Cardiac atrium fibroblast (primary cell): ENCODE measurements at places on chromosomes 2 and 18. TPM values are rescaled to one million over a fixed set of nuclear protein-coding genes. Genes with fewer than 3 reads are reported as not detected.

The CKAP2L gene
- total RNA-seq: 0.72 and 1.1 TPM in 2 replicates

The WDCP gene
- total RNA-seq: 6.1 and 9.6 TPM in 2 replicates

The ARHGAP15 gene
- total RNA-seq: not detected in 2 replicates

The GPR45 gene
- not detected in 2 replicates for total RNA-seq

The LRATD1 gene
- total RNA-seq: 0.49 TPM in 1 of 2 replicates, not detected in the other

The CREG2 gene
- total RNA-seq: 0.36 and 0.65 TPM in 2 replicates

The TGFA gene
- not detected in 2 replicates for total RNA-seq

The CRACDL gene
- 0.32 TPM in 1 of 2 replicates, not detected in the other for total RNA-seq

The SERPINB12 gene
- total RNA-seq: not detected in 2 replicates

The EMX1 gene
- not detected in 2 replicates for total RNA-seq

The PLEKHM3 gene
- 5.1 and 7.5 TPM in 2 replicates for total RNA-seq

The PSMA8 gene
- not detected in 2 replicates for total RNA-seq

The DUSP28 gene
- total RNA-seq: 2.8 and 2.9 TPM in 2 replicates

The NPHP1 gene
- 1.3 and 3.2 TPM in 2 replicates for total RNA-seq

The LBX2 gene
- 1.6 and 2.1 TPM in 2 replicates for total RNA-seq

The CHST10 gene
- 7.9 and 8.1 TPM in 2 replicates for total RNA-seq

The CCDC93 gene
- 9.4 and 15.3 TPM in 2 replicates for total RNA-seq

The AMER3 gene
- not detected in 2 replicates for total RNA-seq

The PDE1A gene
- 170 and 206 TPM in 2 replicates for total RNA-seq

The BCL11A gene
- total RNA-seq: not detected in 2 replicates

The TPRKB gene
- total RNA-seq: 31.6 and 39.9 TPM in 2 replicates

The KLHL29 gene
- total RNA-seq: 5.2 and 6.2 TPM in 2 replicates

The CPLX4 gene
- not detected in 2 replicates for total RNA-seq

The GATA6 gene
- 61.4 and 72.6 TPM in 2 replicates for total RNA-seq
